ENCODE measurements at places on chromosomes 1 and 21.

GRCh38 chr1:206685334-206685768 is 646 bp downstream of the MAPKAPK2 start:
- peak; percentile 81 for DNase-seq

DNA sequence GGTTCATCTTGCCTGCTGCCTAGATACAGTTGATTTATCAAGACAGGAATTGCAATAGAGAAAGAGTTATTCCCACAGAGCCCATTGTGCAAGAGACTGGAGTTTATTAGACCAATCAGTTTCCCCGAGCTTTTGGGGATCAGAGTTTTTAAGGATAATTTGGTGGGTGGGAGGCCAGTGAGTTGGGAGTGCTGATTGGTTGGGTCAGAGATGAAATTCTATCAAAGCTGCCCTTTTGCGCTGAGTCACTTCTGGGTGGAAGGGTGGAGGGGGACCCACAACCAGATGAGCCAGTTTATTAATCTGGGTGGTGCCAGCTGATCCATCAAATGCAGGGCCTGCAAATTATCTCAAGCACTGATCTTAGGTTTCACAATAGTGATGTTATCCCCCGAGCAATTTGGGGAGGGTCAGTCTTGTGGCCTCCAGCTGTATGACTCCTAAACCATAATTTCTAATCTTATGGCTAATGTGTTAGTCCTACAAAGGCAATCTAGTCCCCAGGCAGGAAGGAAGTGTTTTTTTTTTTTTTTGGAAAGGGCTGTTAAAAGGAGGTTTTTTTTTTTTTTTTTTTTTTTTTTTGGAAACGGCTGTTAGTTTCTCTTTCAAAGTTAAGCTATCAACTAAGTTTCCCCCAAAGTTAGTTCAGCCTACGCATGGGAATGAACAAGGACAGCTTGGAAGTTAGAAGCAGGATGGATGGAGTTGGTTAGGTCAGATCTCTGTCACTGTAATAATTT is 7.4 kb downstream of the SLC16A4 start:
- peak; percentile 27 for DNase-seq

- peak; percentile 39 for DNase-seq
Measured at GRCh38 chr1:145757420-145757819, 38.1 kb downstream of the CD160 start.

DNA sequence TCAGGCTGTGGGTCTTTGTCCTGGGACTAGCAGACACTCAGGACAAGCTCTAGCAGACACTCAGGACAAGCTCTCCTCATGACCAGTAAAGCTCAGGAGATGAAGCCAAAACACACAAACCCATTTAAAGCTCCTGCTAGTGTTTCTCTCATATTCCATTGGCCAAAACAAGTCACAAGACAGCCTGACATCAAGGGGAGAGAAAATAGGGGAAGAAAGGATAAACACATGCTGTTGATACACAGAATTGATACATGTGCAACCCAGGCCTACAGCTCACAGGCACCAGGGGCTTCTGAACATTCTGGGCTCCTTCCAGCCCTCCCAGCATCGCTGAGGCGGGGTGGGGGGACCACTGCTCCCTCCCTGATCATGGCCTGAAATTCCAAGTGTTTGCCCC is 35.3 kb downstream of the ATF3 start:
- no peak for DNase-seq

GRCh38 chr1:20198918-20199317 is 12.6 kb upstream of the PLA2G2C start:
- DNase-seq, result no peak

DNA sequence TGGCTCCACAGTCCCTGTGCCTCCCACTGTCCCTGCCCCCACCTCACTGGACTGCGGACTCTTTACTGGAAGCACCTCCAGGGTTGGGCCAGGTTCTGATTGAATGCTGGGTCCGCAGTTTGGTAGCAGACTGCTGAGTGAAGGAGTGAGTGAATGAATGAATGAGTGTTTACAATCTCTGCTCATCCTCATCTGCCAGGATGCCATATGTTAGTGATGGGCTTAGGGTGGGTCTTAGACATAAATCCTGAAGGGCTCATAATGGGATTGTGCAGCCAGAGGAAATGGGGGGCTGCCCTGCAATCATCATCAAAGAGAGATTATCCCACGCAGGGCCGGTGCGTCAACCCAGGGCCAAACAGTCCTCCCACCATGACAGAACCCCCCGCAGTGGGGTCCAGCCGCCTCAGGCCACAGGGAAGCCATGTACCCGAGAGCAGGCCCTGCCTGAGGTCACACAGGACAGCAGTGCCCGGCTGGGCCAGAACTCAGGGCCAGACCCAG is 26.1 kb downstream of the SLC1A7 start:
- DNase-seq, result no peak
